Glomerular endothelial cell (primary cell): ENCODE measurements at places on chromosomes 11 and 22. TPM values are rescaled to one million over a fixed set of nuclear protein-coding genes. Genes with fewer than 3 reads are reported as not detected.

The VPREB1 gene
- total RNA-seq: not detected in 2 replicates

The DDI1 gene
- not detected in 2 replicates for total RNA-seq

The ALX4 gene
- total RNA-seq: not detected in 2 replicates

The UBQLNL gene
- 0.24 and 0.53 TPM in 2 replicates for total RNA-seq

The SOX6 gene
- total RNA-seq: 0.24 and 0.29 TPM in 2 replicates

The DHCR7 gene
- 58.3 and 60.1 TPM in 2 replicates for total RNA-seq

The OR10A2 gene
- total RNA-seq: not detected in 2 replicates

The SPON1 gene
- 0.47 and 17.1 TPM in 2 replicates for total RNA-seq

The OR52E8 gene
- total RNA-seq: not detected in 2 replicates

The MS4A6E gene
- total RNA-seq: not detected in 2 replicates

The SCGB1D2 gene
- total RNA-seq: not detected in 2 replicates

The TCIRG1 gene
- total RNA-seq: 118 and 168 TPM in 2 replicates

The TMEM191B gene
- 0.76 TPM in 1 of 2 replicates, not detected in the other for total RNA-seq

The POU2AF2 gene
- not detected in 2 replicates for total RNA-seq

The TTC12 gene
- total RNA-seq: 4.4 and 6.4 TPM in 2 replicates

The CHRM1 gene
- not detected in 2 replicates for total RNA-seq

The TRIM29 gene
- total RNA-seq: not detected in 2 replicates

The LIF gene
- 16.6 and 25.2 TPM in 2 replicates for total RNA-seq

The OR56A1 gene
- total RNA-seq: under 0.01 TPM in 1 of 2 replicates, not detected in the other

The GAS2 gene
- total RNA-seq: 0.58 and 0.88 TPM in 2 replicates

The OR52E6 gene
- not detected in 2 replicates for total RNA-seq
